ENCODE measurements at places on chromosomes 5 and 9. TPM values are rescaled to one million over a fixed set of nuclear protein-coding genes. Genes with fewer than 3 reads are reported as not detected.

The TXNDC15 gene
- polyA plus RNA-seq, result 25.3 TPM

The PPWD1 gene
- polyA plus RNA-seq, result 34.0 TPM

The FGD3 gene
- 137 TPM for polyA plus RNA-seq

The COMMD10 gene
- polyA plus RNA-seq, result 51.4 TPM

The ENTPD8 gene
- polyA plus RNA-seq, result not detected

The CKMT2 gene
- polyA plus RNA-seq, result 0.36 TPM

The OR1J2 gene
- polyA plus RNA-seq, result not detected

The BSPRY gene
- 3.7 TPM for polyA plus RNA-seq

The PCDHA2 gene
- not detected for polyA plus RNA-seq

The IRX2 gene
- polyA plus RNA-seq, result not detected

The F12 gene
- polyA plus RNA-seq, result 2.3 TPM

The PGM5 gene
- polyA plus RNA-seq, result not detected

The ADAMTS2 gene
- not detected for polyA plus RNA-seq

The GNA14 gene
- polyA plus RNA-seq, result not detected

DNA sequence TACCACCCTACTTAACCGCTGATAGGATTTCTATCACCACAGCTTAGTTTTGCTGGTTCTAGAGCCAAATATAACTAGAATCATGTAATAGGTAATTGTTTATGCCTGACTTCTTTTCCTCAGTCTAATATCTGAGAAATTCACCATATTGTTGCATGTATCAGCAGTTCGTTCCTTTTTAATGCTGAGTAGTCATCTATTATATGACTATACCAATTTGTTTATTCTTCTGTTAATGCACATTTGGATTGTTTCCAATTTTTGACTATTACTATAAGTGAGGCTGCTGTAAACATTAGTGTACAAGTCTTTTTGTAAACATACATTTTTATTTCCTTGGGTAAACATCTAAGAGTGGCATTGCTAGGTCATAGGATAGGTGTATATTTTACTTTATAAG is 25.9 kb downstream of the CSNK1G3 start:
- DNase-seq, result no peak
- no peak overlapping the region for H3K27ac ChIP-seq
- H3K4me3 ChIP-seq, result no peak overlapping the region
- peaks cover 92% of the 10 kb centered on the region for H3K4me1 ChIP-seq

DNA sequence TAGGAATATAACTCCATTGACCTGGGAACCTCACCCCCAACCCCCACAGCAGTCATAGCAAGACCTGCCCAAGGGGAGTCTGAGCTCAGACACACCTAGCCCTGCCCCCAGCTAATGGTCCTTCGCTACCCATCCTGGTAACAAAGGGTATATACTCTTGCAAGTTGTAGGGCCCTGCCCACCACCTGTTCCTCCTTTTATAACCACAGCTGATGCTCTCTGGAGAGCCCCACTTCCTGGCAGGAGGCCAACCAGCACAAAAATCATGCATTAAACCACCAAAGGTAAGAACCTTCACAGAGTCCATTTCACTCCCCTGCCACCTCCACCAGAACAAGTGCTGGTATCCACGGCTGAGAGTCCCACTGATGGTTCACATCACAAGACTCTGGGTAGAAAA is 1195.3 kb upstream of the SEMA6A start:
- no peak for DNase-seq
- no peak overlapping the region for H3K27ac ChIP-seq
- H3K36me3 ChIP-seq, result no peaks in the 10 kb centered on the region
- no peaks in the 10 kb centered on the region for H3K27me3 ChIP-seq
- no peak overlapping the region for H3K4me3 ChIP-seq
- no peaks in the 10 kb centered on the region for H3K4me1 ChIP-seq

DNA sequence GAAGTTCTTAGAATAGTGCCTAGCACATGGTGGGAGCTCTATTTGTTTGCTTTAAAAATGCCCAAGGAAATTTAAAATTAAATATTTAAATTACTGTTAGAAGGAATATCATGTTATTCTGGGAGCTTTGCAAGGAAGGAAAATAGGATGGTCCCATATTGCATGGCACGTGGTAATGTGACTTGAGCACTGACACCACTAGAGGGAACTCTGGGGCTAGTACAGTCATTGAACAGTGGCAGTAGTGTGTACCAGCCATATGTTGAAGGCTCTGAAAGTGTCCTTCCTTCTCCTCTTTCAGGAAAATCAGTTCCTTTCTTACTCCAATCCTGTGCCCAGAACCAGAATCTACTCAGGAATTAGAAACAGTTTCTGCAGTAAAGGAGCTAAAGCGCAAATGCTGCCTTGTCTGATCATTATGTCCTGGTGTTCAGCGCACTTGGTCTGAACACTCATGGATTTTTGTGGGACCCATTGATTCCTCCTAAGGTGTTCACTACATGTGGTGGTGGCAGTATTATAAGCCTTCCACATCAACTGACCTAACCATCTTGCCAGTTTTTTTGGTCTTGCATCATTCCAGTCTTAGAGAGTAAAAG is 54.1 kb downstream of the GDA start:
- no peak for DNase-seq
- H3K4me3 ChIP-seq, result no peak overlapping the region
- H3K27me3 ChIP-seq, result no peaks in the 10 kb centered on the region
- H3K4me1 ChIP-seq, result no peaks in the 10 kb centered on the region
- H3K27ac ChIP-seq, result no peak overlapping the region

DNA sequence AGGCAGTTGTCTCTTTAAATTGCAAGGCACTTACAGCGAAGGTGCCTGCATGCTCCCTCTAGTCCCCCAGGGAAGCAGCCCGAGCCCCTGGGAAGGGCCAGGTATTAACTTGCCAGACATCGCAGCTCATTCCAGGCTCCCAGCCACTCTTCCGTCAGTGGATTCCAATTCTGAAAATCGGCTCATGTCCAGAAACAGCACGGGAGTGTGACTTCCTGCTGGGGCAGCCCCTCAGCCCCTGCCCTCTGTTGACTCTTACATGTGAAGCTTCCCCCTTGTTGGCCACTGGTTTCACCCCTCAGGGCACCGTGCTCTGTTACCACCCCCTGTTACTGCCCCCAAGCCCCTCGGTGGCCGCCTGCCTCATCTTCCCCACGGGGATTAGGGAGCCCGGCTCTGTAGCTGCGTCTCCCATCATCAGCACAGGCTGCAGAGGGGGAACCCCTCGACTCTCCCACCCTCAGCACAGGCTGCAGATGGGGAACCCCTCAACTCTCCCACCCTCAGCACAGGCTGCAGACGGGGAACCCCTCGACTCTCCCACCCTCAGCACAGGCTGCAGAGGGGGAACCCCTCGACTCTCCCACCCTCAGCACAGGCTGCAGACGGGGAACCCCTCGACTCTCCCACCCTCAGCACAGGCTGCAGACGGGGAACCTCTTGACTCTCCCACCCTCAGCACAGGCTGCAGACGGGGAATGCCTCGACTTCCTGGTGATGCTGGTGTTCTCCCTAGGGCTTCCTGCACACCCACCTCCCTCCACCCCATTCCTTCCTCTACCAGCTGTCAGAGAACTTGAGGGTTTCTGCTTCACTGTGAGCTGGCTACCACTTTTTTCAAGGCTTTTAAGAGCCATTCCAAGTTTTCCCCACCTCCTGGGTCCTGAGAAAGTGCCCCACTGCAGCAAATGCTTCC is 11.1 kb upstream of the CACNA1B start:
- DNase-seq, result no peak
- H3K4me3 ChIP-seq, result no peak overlapping the region
- H3K27me3 ChIP-seq, result peaks cover 3% of the 10 kb centered on the region
- no peaks in the 10 kb centered on the region for H3K36me3 ChIP-seq
- no peak overlapping the region for H3K27ac ChIP-seq

- H3K27me3 ChIP-seq, result peaks cover 1% of the 10 kb centered on the region
- H3K4me1 ChIP-seq, result peaks cover 29% of the 10 kb centered on the region
- peak overlapping the region; percentile 83 for H3K4me3 ChIP-seq
- peak; percentile 57 for DNase-seq
Observed at GRCh38 chr9:113350937-113351336, 1.6 kb downstream of the BSPRY start.

GRCh38 chr5:126753227-126753626 is 23.7 kb upstream of the LMNB1 start:
- H3K36me3 ChIP-seq, result no peaks in the 10 kb centered on the region
- no peak overlapping the region for H3K27ac ChIP-seq
- no peak overlapping the region for H3K4me3 ChIP-seq
- H3K27me3 ChIP-seq, result no peaks in the 10 kb centered on the region

- no peak overlapping the region for H3K27ac ChIP-seq
- H3K4me1 ChIP-seq, result no peaks in the 10 kb centered on the region
- H3K36me3 ChIP-seq, result no peaks in the 10 kb centered on the region
- no peak for DNase-seq
Observed at GRCh38 chr5:174111287-174111973, 65.9 kb downstream of the NSG2 start.

DNA sequence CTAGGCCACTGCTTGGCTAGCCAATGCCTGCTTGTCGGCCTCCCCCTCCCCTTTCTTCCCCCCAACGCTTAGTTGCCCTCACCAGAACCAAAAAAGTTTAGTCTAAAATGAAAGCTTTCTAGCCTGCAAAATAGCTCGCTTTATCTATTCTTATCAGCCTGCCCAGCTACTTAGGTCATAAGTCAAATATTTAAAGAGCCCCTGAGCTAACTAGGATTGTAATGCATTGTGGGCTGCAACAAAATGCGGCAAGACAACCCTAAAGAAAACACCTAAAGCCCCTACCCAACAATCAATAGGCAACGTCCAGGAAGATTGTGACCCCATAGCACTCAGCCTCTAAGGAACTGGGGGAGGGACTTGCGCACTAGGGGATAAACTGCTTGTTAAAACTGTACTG is 38.6 kb upstream of the PCSK5 start:
- H3K4me3 ChIP-seq, result no peak overlapping the region
- no peaks in the 10 kb centered on the region for H3K4me1 ChIP-seq
- no peak overlapping the region for H3K27ac ChIP-seq
- no peaks in the 10 kb centered on the region for H3K36me3 ChIP-seq
- no peak for DNase-seq

DNA sequence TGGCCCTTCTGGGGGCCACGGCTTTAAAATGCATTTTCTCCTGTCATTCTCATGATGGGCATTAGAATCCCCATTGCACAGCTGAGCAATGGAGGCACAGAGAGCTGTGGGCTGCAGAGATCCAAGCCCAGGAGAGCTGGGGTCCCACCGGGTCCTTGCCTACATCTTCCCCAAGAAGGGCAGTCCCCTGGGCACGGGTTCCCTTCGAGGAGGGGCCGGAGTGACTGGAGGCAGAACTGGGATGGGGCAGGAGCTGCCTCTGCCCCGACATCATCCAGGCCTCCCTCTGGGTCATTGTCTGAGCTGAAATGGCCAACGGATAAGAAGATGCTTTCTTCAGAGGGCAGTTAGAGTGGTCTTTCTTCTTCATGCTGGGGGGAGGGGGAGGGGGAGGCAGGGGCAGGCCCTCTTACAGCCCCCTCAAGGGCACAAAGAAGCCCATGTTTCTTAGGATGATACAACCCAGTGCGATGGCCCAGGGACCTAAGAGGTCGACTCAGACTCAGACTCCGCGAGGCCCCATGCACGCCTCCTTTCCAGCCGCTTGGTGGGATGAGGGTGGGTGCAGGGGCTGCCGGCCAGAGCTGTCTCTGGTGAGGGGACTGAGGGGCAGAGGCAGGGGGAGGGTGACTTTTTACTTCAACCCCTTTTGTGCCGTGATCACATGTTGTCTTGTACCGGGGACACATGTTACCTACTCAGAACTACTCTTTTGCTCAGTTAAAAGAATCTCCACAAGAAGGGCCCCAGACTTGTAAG is 112.4 kb upstream of the IRX2 start:
- H3K36me3 ChIP-seq, result no peaks in the 10 kb centered on the region
- H3K27ac ChIP-seq, result no peak overlapping the region
- H3K4me3 ChIP-seq, result no peak overlapping the region
- no peaks in the 10 kb centered on the region for H3K4me1 ChIP-seq

GRCh38 chr5:180027459-180028089 is 44.0 kb downstream of the RNF130 start:
- peaks cover 24% of the 10 kb centered on the region for H3K4me1 ChIP-seq
- peaks cover 19% of the 10 kb centered on the region for H3K36me3 ChIP-seq
- H3K27ac ChIP-seq, result peak overlapping the region; percentile 68

GRCh38 chr5:4581289-4581688 is 558.8 kb upstream of the ADAMTS16 start:
- no peak overlapping the region for H3K4me3 ChIP-seq
- no peak for DNase-seq
- H3K27me3 ChIP-seq, result no peaks in the 10 kb centered on the region
- H3K27ac ChIP-seq, result no peak overlapping the region

- H3K4me3 ChIP-seq, result no peak overlapping the region
- no peaks in the 10 kb centered on the region for H3K36me3 ChIP-seq
- no peak for DNase-seq
- no peak overlapping the region for H3K27ac ChIP-seq
- no peaks in the 10 kb centered on the region for H3K4me1 ChIP-seq
- peaks cover 2% of the 10 kb centered on the region for H3K27me3 ChIP-seq
Observed at GRCh38 chr5:75654693-75655295, 43.5 kb downstream of the ANKDD1B start.

GRCh38 chr9:123378956-123379660 is 23.1 kb downstream of the CRB2 start:
- H3K27ac ChIP-seq, result no peak overlapping the region
- no peaks in the 10 kb centered on the region for H3K4me1 ChIP-seq
- no peaks in the 10 kb centered on the region for H3K36me3 ChIP-seq

DNA sequence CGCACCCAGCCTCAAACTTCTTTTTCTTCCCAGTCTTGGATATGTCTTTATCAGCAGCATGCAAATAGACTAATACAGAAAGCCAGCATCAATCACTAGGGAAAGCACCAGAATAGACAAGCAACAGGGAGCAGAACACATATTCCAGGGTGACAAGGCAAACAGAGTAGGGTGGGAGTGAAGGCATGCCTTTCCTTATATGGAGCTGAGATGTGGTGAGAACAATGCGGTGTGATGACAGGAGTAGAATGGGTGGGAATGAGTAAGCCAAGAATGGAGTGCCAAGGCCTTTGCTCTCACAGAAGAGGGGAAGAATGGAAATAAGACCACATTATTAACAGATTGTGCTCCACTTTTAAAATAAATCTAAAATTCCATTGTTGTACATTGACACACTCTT is 115.6 kb downstream of the CETN3 start:
- peaks cover 2% of the 10 kb centered on the region for H3K27me3 ChIP-seq
- H3K27ac ChIP-seq, result no peak overlapping the region
- no peak overlapping the region for H3K4me3 ChIP-seq
- no peak for DNase-seq

GRCh38 chr5:169637085-169637548 is at the start of gene DOCK2:
TSS of gene DOCK2 (plus strand) at chr5:169637275. CDS start at chr5:169637327, 52 bp downstream.
- H3K27me3 ChIP-seq, result peaks cover 1% of the 10 kb centered on the region
- peak within 1 kb of the TSS; percentile 94 for H3K27ac ChIP-seq
- H3K36me3 ChIP-seq, result peaks cover 16% of the 10 kb centered on the region
- H3K4me3 ChIP-seq, result peak within 1 kb of the TSS; percentile 92
- peak; percentile 61 for DNase-seq

DNA sequence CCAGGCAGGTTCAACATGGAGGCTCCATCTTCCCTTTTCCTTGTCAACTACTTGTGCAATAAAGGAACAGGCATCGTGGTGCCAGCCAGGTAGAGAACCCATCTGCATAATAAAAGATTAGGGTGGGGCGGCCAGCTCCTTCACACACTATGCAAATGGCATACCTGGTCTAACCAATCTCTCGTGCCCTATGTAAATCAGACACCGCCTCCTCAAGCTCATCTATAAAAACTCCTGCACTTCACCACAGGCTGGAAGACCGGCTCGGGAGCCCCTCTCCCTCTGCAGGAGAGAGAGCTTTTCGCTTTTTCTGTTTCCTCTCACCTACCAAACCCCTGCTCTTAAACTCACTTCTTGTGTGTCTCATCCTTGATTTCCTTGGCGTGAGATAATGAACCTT is 244.3 kb upstream of the PUM3 start:
- H3K4me3 ChIP-seq, result no peak overlapping the region
- no peak overlapping the region for H3K27ac ChIP-seq
- H3K4me1 ChIP-seq, result no peaks in the 10 kb centered on the region
- no peaks in the 10 kb centered on the region for H3K27me3 ChIP-seq
